ENCODE measurements at places on chromosomes 2 and 18. TPM values are rescaled to one million over a fixed set of nuclear protein-coding genes. Genes with fewer than 3 reads are reported as not detected.

GRCh38 chr2:157178874-157179273, 78.6 kb upstream of the GALNT5 start:
- no peaks in the 10 kb centered on the region for H3K4me1 ChIP-seq
- H3K36me3 ChIP-seq = no peaks in the 10 kb centered on the region
- H3K27ac ChIP-seq = no peak overlapping the region
- no peak overlapping the region for H3K4me3 ChIP-seq
- no peak for DNase-seq

DNA sequence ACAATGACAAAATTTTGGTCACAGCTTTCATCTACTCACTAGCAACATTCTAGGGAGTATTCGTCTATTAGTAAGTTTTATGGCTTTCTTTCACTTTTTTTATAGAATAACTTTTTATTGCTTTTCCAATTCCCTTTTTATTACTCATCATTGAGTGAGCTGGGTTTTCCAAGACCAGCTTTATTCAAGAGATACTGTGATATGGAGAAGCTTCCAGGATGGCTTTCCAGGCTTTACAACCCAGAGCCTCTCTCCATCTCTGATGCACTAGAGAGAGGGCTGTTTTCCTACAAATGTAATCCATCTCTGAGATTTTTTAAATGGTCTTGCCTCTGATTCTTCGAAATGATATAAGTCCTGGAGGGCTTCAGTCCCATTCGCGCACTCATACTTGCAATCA, 118.3 kb downstream of the LDLRAD4 start:
- H3K4me3 ChIP-seq = no peak overlapping the region
- DNase-seq = no peak
- no peaks in the 10 kb centered on the region for H3K4me1 ChIP-seq
- H3K27me3 ChIP-seq = peaks cover 43% of the 10 kb centered on the region
- no peak overlapping the region for H3K27ac ChIP-seq

GRCh38 chr2:109450574-109451273, 163.0 kb downstream of the SEPTIN10 start:
- H3K4me3 ChIP-seq = no peak overlapping the region
- no peak overlapping the region for H3K27ac ChIP-seq
- no peaks in the 10 kb centered on the region for H3K4me1 ChIP-seq
- no peak for DNase-seq

Gene CCDC74B
- 1.9 TPM for total RNA-seq

- H3K4me1 ChIP-seq = no peaks in the 10 kb centered on the region
- H3K36me3 ChIP-seq = no peaks in the 10 kb centered on the region
- DNase-seq = no peak
- H3K27me3 ChIP-seq = no peaks in the 10 kb centered on the region
These were observed 167.4 kb downstream of the THSD7B start for GRCh38 chr2:136932700-136933099.

GRCh38 chr18:767961-768360, 44.1 kb downstream of the YES1 start:
- H3K36me3 ChIP-seq = no peaks in the 10 kb centered on the region
- H3K27me3 ChIP-seq = no peaks in the 10 kb centered on the region
- no peak overlapping the region for H3K27ac ChIP-seq
- peaks cover 12% of the 10 kb centered on the region for H3K4me1 ChIP-seq
- H3K4me3 ChIP-seq = no peak overlapping the region

DNA sequence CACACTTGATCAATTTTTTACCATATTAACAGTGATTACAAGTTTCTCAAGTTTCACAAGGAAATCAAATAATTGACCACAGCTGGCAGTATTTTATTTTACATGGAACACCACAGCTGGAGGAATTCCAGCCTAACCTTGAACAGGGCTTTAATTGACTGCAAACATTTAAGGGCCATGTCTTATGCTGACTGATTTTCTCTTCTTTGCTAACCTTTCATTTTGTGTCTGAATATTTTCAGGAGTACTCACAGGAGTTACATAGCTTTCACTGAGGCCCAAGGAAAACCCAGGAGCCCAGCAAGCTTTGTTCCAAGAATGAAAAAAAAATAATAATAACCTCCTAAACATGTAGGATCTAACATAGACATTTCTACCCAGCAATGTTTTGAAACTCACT, 49.6 kb downstream of the FRZB start:
- H3K27me3 ChIP-seq = no peaks in the 10 kb centered on the region
- DNase-seq = no peak
- no peaks in the 10 kb centered on the region for H3K36me3 ChIP-seq

Data from PC-9 (cell line).